ENCODE measurements at places on chromosomes 2 and 18.
A peak's percentile ranks its signal among the peaks of the same experiment; 100 is the strongest.

GRCh38 chr18:24075767-24076597, 61.4 kb downstream of the TTC39C start:
- H3K4me1 ChIP-seq: no peaks in the 10 kb centered on the region
- peak; percentile 63 for DNase-seq
- H3K27ac ChIP-seq: no peak overlapping the region
- no peaks in the 10 kb centered on the region for H3K27me3 ChIP-seq

DNA sequence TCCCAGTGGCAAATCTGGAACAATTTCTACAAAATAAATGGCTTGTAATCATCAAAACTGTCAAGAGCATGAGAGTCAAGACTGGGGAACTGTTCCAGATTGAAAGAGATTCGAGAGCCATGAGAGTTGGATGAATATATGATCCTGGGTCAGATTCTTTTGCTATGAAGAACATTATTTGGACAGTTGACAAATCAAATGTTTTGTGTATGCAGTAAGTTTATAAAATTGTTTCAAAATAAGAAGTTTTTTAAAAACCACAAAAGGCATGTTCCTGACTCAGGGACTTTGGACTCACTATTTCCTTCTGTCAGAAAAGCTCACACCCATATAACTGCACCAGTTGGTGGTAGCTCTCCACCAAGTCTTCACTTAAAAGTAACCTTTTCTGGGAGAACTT, 38.5 kb downstream of the ROCK2 start:
- peaks cover 9% of the 10 kb centered on the region for H3K4me1 ChIP-seq
- H3K4me3 ChIP-seq: no peak overlapping the region
- no peaks in the 10 kb centered on the region for H3K36me3 ChIP-seq

- no peaks in the 10 kb centered on the region for H3K4me1 ChIP-seq
- H3K27ac ChIP-seq: no peak overlapping the region
- H3K36me3 ChIP-seq: no peaks in the 10 kb centered on the region
- H3K27me3 ChIP-seq: no peaks in the 10 kb centered on the region
- H3K4me3 ChIP-seq: no peak overlapping the region
Measured at GRCh38 chr2:239927424-239927981, 97.6 kb downstream of the NDUFA10 start.

GRCh38 chr2:206343144-206343543, 68.7 kb downstream of the ZDBF2 start:
- no peak for DNase-seq
- H3K4me1 ChIP-seq: no peaks in the 10 kb centered on the region
- no peak overlapping the region for H3K27ac ChIP-seq
- no peaks in the 10 kb centered on the region for H3K27me3 ChIP-seq

DNA sequence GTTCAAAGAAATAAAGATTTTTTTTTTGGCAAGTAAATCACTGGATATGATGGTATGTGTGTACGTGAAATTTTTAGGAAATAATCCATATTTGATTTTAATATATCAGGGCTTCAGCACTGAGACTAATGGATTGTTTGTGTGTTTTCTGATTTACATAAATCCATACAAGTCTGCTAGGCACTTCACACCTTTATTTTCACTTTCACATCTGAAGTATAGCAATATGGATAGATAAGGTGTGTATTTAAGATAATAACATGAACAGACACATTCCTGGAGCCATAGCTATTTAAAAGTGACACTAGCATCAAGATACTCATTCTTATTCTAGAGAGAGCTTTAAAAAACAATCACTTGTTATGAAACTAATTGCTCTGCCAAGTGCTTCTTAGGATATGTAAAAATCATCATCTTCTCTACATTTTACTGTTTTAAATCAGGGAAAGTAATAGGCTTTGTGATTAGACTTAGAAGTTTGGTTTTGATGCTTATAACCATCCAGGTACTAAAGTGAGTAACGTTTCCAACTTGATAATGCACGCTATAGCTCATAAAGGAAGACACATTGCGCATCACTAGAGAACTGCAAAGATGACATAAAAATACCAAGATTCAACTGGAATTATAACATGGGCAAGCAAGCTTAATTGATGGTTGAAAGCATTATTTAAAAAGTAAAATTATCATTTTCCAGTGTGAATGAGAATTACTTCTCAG, 208.9 kb downstream of the ZEB2 start:
- DNase-seq: no peak
- no peak overlapping the region for H3K27ac ChIP-seq
- no peak overlapping the region for H3K4me3 ChIP-seq
- no peaks in the 10 kb centered on the region for H3K27me3 ChIP-seq
- H3K4me1 ChIP-seq: no peaks in the 10 kb centered on the region
- no peaks in the 10 kb centered on the region for H3K36me3 ChIP-seq

DNA sequence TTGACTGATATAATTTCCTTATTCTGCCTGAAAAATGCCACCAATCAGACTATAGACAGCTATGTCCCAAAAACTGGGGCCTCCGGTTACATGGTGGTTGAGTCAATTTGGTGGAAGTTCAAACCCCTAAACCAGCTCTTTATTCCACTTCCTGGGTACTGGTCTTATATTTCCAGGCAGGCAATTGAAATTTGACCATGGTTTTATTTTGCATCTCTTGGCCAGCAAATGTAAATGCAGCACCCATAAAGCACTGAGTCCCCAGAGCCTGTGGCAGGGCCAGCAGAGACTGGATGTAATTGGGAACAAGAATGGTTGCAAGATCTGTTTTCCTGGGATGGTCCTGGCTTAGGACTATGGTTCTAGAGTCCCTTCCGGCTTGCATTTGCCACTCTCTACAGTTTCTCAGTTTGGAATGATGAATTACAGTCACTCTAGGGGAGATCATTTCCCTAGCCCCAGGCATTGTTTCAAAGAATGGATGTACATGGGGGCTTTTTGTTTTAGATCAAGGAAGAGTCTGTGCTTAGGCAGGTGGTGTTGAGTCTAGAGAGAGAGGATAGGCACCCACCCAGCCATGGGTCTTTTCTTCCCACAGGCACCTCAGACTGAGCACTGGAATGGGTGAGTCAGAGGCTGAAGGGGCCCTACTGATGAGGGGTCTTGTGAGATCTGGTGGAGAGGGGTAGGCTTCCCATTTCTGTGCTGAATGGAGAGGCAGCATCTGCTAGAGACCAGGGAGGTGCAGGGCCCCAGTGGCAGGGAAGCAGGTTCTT, 108.4 kb upstream of the CDC42EP3 start:
- H3K27ac ChIP-seq: no peak overlapping the region
- H3K36me3 ChIP-seq: no peaks in the 10 kb centered on the region
- no peak overlapping the region for H3K4me3 ChIP-seq
- no peaks in the 10 kb centered on the region for H3K4me1 ChIP-seq

DNA sequence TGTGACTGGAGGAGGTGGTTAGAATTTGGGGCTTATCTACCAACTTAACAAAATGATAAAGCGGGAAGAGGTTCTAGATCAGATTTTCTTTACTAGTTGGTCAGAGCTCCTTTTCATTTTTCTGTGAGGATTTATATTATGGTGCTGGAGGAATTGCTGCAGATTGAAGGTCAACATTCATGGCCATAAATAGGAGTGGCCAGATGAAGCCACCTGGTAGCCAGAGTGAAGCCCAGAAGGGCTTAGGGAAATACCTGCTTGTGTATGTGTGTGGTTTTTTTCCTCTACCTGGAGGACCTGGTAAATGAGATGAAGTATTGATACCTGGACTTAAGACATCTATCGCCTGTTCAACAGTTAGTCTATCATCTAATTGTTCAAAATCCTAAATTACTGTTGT, 122.9 kb upstream of the MSTN start:
- no peaks in the 10 kb centered on the region for H3K36me3 ChIP-seq
- no peak overlapping the region for H3K27ac ChIP-seq
- DNase-seq: no peak
- H3K4me1 ChIP-seq: no peaks in the 10 kb centered on the region

DNA sequence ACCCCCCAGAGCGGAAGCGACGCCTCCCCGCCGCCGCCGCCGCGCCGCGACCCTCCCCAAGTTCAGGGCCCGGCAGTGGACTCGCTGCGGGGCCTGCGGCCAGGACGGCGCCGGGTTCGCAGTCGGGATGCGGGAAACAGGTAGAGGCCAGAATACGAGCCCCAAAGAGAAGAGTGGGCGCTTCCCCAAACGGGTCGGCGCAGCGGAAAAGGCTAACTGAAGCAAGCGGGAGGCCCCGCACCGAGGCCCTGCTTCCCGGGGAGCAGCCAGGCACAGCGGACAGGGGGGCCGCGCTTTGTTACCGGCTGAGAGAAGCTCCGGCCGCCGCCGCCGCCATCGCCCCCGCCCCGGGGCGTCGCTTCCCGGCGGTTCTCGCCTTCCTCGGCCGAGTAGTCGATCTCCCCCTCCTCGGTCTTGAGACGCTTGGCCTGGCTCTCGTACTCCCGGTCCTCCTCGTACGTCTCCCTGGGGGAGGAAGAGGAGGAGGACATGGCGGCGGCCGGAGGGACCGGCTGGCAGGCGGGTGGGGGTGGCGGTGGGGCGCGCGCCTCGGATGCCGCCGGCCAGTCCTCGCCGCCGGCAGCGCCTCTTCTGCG, 494 bp downstream of the HNRNPLL start:
- peak overlapping the region; percentile 93 for H3K4me3 ChIP-seq
- H3K27ac ChIP-seq: peak overlapping the region; percentile 98
- no peaks in the 10 kb centered on the region for H3K36me3 ChIP-seq
- H3K4me1 ChIP-seq: no peaks in the 10 kb centered on the region
- DNase-seq: peak; percentile 54

- H3K27ac ChIP-seq: no peak overlapping the region
- no peak overlapping the region for H3K4me3 ChIP-seq
- no peaks in the 10 kb centered on the region for H3K27me3 ChIP-seq
- no peaks in the 10 kb centered on the region for H3K36me3 ChIP-seq
- peaks cover 4% of the 10 kb centered on the region for H3K4me1 ChIP-seq
- peak; percentile 76 for DNase-seq
Measured at GRCh38 chr2:162581959-162582798, 238.2 kb downstream of the GCA start.

GRCh38 chr2:166074430-166074829, 53.4 kb downstream of the SCN1A start:
- no peak overlapping the region for H3K4me3 ChIP-seq
- H3K27me3 ChIP-seq: no peaks in the 10 kb centered on the region
- no peaks in the 10 kb centered on the region for H3K36me3 ChIP-seq
- H3K4me1 ChIP-seq: no peaks in the 10 kb centered on the region
- H3K27ac ChIP-seq: no peak overlapping the region

DNA sequence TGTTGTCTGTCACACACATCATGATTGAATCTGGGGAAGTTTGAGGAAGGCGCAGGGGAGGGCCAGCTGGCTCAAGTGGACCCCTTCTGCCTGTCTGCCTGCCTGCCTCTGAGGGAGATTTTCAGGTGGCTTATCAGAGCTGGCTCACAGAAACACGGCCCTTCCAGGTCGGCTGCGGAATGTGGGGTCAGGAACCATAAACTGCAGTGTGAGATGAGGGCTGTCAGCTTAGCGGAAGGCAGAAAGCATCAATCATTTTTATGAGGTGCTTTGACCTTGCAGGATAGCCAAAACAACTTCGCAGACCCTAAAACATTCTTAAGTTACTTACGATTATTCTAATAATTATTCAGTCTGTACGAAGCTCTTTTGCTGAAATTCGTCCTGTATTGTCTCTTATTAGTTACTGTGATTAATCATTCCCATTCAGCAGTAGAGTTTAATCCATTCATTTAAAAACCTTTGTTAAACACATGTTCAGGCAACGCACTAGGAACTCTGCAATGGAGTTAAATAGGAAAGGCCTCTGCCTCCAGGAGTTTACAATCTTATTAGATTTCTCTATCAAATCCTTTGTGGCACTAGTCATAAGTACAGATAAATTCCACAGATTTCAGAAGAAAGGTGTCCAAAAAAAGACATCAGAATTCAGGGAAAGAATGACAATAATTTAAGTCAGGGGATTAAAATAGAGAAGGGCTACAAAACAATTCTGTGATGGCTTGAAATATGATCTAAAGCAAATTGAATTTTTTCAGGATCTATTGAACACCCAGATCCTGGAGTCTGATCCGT, 371.6 kb downstream of the HRH4 start:
- no peaks in the 10 kb centered on the region for H3K27me3 ChIP-seq
- H3K27ac ChIP-seq: no peak overlapping the region
- DNase-seq: no peak
- H3K36me3 ChIP-seq: no peaks in the 10 kb centered on the region

DNA sequence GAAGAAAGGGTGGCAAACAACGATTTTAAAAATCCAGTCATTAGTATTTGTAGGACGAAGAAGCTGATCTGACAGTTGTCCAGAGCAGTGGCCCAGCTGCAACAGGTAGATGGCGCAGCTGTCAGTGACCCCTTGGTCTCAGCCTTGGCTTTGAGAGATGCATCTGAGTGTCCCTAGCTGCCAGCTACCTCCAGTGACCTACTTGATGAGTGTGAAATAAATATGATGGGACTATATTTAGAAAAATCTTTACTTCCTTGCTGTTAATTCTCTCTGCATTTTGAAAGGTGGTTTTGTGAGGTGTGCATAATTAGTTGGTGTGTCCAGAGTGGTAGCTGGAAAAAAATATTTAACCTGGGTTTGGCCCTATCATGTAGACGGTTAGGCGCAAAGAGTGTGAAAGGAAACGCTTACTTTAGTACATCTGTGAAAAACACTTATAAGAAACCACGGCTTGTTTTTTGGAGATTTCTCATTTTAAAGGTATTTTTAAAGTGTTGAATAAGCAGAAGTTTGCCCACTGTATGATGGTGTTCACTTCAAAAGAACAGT, 963 bp downstream of the INPP1 start:
- peak overlapping the region; percentile 3 for H3K4me3 ChIP-seq
- H3K4me1 ChIP-seq: peaks cover 2% of the 10 kb centered on the region
- H3K36me3 ChIP-seq: no peaks in the 10 kb centered on the region
- no peaks in the 10 kb centered on the region for H3K27me3 ChIP-seq
- DNase-seq: peak; percentile 78
- H3K27ac ChIP-seq: no peak overlapping the region

- no peaks in the 10 kb centered on the region for H3K27me3 ChIP-seq
- H3K36me3 ChIP-seq: no peaks in the 10 kb centered on the region
- no peak within 1 kb of the TSS for H3K4me3 ChIP-seq
- no peak within 1 kb of the TSS for H3K27ac ChIP-seq
- DNase-seq: peak; percentile 90
Measured at GRCh38 chr2:240557808-240558207, at the start of gene ANKMY1. Gene ANKMY1 (minus strand): TSS chr2:240557988. CDS start chr2:240557335, 653 bp downstream.

- H3K4me3 ChIP-seq: no peak overlapping the region
- no peaks in the 10 kb centered on the region for H3K27me3 ChIP-seq
- H3K36me3 ChIP-seq: no peaks in the 10 kb centered on the region
- H3K4me1 ChIP-seq: no peaks in the 10 kb centered on the region
- no peak for DNase-seq
Measured at GRCh38 chr18:69658103-69658502, 257.4 kb downstream of the DOK6 start.

DNA sequence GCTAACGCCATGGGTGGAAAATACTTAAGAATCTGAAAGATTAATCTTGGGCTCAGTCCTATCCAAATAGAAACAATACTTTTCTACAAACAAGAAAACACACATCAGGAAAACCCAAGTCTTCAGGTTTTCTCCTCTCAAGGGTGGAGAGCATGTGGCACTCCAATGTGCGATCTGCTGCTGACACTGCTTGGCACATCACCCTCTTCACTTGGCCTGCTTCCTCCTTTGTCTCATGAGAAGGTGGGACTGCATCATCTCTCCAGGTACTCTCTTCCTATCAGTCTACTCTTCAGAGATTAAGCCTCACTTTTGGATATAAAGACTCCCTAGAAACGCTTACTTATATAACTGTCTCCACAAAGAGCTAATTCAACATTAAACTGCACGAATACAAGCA, 26.4 kb downstream of the HDLBP start:
- no peak overlapping the region for H3K4me3 ChIP-seq
- H3K27ac ChIP-seq: no peak overlapping the region
- H3K27me3 ChIP-seq: no peaks in the 10 kb centered on the region

- no peak overlapping the region for H3K4me3 ChIP-seq
- H3K27me3 ChIP-seq: no peaks in the 10 kb centered on the region
Measured at GRCh38 chr18:77400561-77400960, 150.9 kb downstream of the GALR1 start.

GRCh38 chr18:59057969-59058368, 81.7 kb upstream of the SEC11C start:
- no peaks in the 10 kb centered on the region for H3K36me3 ChIP-seq
- H3K27ac ChIP-seq: no peak overlapping the region
- no peak overlapping the region for H3K4me3 ChIP-seq
- H3K4me1 ChIP-seq: no peaks in the 10 kb centered on the region
- no peak for DNase-seq
